ENCODE measurements at places on chromosomes 3 and 15.

GRCh38 chr15:77753281-77753873 lies 120.7 kb upstream of the LINGO1 start:
- no peak for DNase-seq

- DNase-seq: no peak
Observed at GRCh38 chr3:64141476-64141875, 83.8 kb downstream of the PRICKLE2 start.

- DNase-seq: no peak
Observed at GRCh38 chr3:181410870-181411269, 300.9 kb upstream of the SOX2 start.

GRCh38 chr3:190086191-190086590 lies 34.5 kb downstream of the P3H2 start:
- no peak for DNase-seq

DNA sequence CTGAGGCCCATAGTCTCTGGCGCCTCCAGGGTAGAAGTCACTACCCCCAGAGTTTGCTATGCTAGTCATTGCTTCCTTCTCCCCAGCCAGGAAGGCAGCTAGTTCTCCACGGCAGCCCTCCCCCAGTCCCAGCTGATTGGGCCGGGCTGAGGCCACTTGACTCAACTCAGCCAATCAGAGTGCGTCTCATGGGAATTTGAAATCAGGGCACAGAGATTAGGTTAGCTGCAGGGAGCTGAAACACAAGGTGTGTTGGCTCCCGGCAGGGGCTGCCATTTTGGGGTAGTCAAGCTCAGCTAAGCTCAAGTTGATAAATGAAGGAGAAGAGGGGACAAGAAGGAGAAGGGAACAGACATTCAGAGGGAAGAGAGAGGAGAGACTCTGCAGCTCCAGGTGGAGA lies 32.8 kb downstream of the LINGO1 start:
- no peak for DNase-seq

GRCh38 chr3:131007256-131007655 lies 19.4 kb downstream of the ASTE1 start:
- no peak for DNase-seq

- DNase-seq: no peak
Observed at GRCh38 chr15:96978937-96979473, 648.5 kb downstream of the NR2F2 start.

All from AG09309 (cell line).